Regular cardiac myocyte (primary cell): ENCODE measurements at places on chromosomes 7 and 10. TPM values are rescaled to one million over a fixed set of nuclear protein-coding genes. Genes with fewer than 3 reads are reported as not detected.

The NACAD gene
- 0.38 and 0.56 TPM in 2 replicates for total RNA-seq

The GNAT3 gene
- total RNA-seq: 0.28 and 0.58 TPM in 2 replicates

The INSYN2A gene
- total RNA-seq: under 0.01 TPM in 2 replicates

The UNCX gene
- total RNA-seq: not detected in 2 replicates

The HNRNPA2B1 gene
- 49.0 and 187 TPM in 2 replicates for total RNA-seq

The ENTPD1 gene
- total RNA-seq: 0.58 and 4.2 TPM in 2 replicates

The BTRC gene
- 10.1 and 12.1 TPM in 2 replicates for total RNA-seq

The OPALIN gene
- total RNA-seq: not detected in 2 replicates

The MMP21 gene
- 0.28 TPM in 1 of 2 replicates, not detected in the other for total RNA-seq

The FERD3L gene
- total RNA-seq: not detected in 2 replicates

The SUN3 gene
- not detected in 2 replicates for total RNA-seq

The TMEM225B gene
- under 0.01 and 0.85 TPM in 2 replicates for total RNA-seq

The C10orf53 gene
- not detected in 2 replicates for total RNA-seq

The ADRB1 gene
- under 0.01 TPM in 2 replicates for total RNA-seq

The SAMD9L gene
- total RNA-seq: 14.2 and 28.8 TPM in 2 replicates

The CLEC2L gene
- total RNA-seq: not detected in 2 replicates

The ZPBP gene
- not detected in 2 replicates for total RNA-seq
